Lower leg skin (tissue), 4 donors: ENCODE measurements at places on chromosomes 7 and 10.
A peak's percentile ranks its signal among the peaks of the same experiment; 100 is the strongest.

DNA sequence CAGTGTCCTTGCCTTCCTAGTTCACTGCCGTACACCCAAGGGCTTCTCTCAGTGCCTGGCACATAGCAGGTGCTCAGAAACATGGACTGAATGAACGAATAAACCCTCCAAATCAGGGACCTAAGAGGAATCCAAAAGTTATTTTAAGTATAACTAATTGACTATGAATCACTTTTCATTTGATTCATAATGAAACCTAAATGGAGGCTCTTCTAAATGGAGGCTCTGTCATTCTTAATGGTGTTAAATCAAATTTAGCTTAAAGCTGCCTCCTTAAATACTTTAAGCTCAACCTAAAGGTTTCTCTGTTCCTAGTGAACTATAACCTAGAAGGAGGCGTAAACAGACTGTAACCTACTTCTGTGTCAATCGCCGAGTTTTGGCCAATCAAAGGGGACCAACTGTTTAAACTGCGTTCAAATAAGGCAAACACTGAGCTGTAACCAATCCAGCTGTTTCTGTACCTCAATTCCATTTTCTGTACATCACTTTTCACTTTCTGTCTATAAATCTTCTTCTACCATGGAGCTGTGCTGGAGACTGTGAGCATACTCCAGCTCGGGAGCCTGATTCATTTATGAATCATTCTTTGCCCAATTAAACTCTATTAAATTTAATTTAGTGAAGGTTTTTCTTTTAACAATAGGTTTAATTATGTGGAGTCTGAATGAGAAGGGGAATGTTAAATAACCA lies 11.0 kb downstream of the PYROXD2 start:
- no peak for DNase-seq

GRCh38 chr10:22503315-22504088 lies 158.2 kb downstream of the SPAG6 start:
- no peak for DNase-seq

- DNase-seq: peak; percentile 87
Observed at GRCh38 chr7:132614428-132615318, 38.4 kb upstream of the PLXNA4 start.

DNA sequence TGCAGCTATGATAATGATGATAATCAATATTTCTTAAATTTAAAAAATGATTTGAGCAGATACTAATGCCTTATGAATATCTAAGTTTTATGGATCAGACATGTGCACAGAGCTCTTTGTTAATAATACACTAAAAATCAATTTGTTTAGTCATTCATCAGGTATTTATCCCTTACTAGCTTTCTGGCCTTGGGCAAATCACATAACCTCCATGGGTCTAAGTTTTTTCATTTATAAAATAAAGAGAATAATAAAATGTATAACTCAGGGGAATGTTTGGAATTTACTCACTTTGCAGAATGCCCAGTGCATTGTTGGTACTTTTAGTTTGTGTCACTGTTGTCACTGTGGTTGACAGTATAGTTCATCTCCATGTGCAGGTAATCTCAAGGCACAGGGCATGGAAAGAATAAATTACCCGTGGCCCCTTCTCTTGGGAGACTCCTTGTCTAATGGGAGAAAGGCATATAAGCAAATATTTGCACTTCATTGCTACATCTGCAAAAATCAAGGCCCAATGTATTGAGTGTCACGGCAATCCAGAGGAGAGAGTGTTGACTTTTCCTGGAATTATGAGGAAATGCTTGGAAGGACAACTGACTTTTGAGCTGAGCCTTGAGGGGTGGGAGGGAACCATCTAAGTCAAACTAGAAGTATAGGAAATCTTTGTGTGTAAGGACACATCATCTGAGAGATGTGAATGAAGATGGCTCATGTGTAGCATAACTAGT lies 64.7 kb upstream of the CTTNBP2 start:
- DNase-seq: no peak

DNA sequence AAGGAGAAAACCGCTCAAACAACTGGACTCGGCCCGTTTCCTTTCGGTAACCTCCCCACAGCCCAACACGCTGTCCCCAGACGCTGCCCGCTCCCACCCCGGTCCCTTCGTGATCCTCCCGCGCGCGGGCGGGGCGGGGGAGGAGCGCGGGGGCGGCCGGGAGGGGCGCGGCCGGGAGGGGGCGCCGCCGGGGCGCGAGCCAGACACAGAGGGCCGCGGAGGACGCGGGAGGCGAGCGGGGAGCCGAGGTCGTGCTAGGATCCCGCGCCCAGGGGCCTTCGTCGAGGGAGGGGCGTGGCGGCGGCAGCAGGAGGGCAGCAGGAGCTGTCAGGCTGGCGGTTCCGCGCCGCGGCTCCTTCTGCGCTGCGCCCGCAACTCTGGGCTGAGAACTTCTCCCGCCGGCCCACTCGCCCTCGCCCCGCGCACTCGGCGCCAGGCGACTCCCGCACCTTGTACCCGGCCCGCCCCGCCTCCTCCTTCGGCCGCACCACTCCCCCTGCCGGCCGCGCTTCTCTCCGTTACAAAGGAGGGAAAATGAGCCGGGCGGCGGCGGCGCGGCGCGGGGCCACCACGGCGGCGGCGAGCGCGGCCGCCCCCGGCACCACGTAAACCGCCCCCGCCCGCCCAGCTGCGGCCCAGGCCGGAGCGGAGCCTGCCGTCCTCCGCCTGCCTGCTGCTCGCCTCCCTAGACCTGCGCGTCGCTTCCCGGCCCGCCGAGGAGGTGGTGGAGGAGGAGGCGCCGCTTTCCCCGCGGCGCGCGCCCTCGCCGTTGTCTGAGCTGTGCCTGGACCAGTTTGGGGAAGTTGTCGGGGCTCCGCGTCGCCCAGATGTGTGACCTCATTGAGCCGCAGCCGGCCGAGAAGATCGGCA lies at the start of gene CDK14:
Gene CDK14, plus strand, starts transcription at position 521 of the 870 bp plus-strand sequence. Its CDS starts 307 bp downstream, at position 828.
- DNase-seq: peak; percentile 33

GRCh38 chr10:124802313-124802675 lies 675 bp downstream of the ABRAXAS2 start:
- no peak for DNase-seq

DNA sequence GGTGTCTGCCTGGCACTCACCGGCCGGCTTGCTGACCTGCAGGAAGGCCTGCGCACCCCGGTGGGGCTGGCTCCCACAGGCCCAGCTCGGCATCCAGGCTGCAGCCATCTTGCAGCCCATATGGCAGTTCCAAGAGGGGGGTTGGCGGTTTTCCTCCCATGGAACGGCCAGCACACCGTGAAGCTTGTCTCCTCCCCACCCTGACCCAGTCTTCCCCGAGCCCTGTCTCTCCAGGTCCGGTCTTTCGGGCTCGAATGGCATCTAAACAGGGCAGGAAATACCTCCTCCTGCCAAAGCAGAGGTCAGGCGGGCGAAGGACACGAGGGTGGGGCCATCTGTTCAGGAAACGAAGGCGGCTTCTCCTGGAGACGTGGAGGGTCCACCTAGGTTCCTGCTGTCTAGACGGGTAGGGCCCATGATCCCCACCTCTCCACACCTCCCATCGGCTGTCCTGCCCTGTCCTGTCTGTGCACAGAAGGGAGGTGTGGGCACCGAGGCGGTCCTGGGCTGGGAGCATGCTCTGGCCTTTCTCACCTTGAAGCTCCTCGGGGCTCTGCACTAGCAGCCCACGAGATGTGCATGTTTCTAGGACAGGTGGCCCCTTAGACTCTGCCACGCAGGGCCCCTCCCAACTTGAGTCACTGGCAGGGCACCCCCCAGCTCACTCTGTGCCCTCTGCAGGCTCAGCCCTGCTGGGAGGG lies 113.7 kb upstream of the DIP2C start:
- DNase-seq: peak; percentile 80
